Activated CD4-positive, alpha-beta T cell treated with anti-CD3 and anti-CD28 coated beads for 36 hours (primary cell): ENCODE measurements at places on chromosomes 6 and 20. TPM values are rescaled to one million over a fixed set of nuclear protein-coding genes. Genes with fewer than 3 reads are reported as not detected.
A peak's percentile ranks its signal among the peaks of the same experiment; 100 is the strongest.

DNA sequence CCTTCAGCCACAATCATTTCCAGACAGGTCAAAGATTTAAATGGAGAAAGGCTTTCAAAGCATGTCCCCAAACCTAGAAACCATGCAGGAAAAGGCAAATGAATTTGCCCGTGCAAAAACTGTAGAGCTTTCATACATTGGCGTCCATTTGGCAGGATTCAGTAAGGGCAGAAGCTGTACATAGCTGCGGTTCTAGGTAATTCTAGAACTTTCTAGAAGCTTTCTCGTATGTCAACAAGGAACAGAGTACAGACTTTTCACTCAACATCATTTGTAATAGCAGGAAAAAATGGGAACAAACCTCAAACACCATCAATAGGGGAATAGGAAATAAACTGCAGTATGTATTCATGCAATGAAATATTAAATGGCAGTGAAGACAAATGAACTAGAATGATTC is 11.1 kb upstream of the MAPK13 start:
- peak overlapping the region; percentile 99 for H3K27ac ChIP-seq
- H3K4me3 ChIP-seq, result no peak overlapping the region
- no peaks in the 10 kb centered on the region for H3K27me3 ChIP-seq
- H3K4me1 ChIP-seq, result peaks cover 93% of the 10 kb centered on the region
- H3K36me3 ChIP-seq, result peaks cover 7% of the 10 kb centered on the region
- no peak for DNase-seq

- no peaks in the 10 kb centered on the region for H3K36me3 ChIP-seq
- no peak overlapping the region for H3K4me3 ChIP-seq
- DNase-seq, result no peak
- H3K4me1 ChIP-seq, result peaks cover 17% of the 10 kb centered on the region
- H3K27ac ChIP-seq, result no peak overlapping the region
- H3K27me3 ChIP-seq, result no peaks in the 10 kb centered on the region
These were observed 103.7 kb upstream of the TAB2 start for GRCh38 chr6:149213829-149214228.

- no peaks in the 10 kb centered on the region for H3K36me3 ChIP-seq
- H3K27me3 ChIP-seq, result no peaks in the 10 kb centered on the region
- H3K27ac ChIP-seq, result no peak overlapping the region
- no peaks in the 10 kb centered on the region for H3K4me1 ChIP-seq
- no peak for DNase-seq
These were observed 35.5 kb upstream of the NCOA3 start for GRCh38 chr20:47466213-47466612.

GRCh38 chr6:121780325-121781321 is 345.2 kb downstream of the GJA1 start:
- H3K4me3 ChIP-seq, result no peak overlapping the region
- H3K36me3 ChIP-seq, result no peaks in the 10 kb centered on the region
- no peaks in the 10 kb centered on the region for H3K4me1 ChIP-seq
- no peak overlapping the region for H3K27ac ChIP-seq

DNA sequence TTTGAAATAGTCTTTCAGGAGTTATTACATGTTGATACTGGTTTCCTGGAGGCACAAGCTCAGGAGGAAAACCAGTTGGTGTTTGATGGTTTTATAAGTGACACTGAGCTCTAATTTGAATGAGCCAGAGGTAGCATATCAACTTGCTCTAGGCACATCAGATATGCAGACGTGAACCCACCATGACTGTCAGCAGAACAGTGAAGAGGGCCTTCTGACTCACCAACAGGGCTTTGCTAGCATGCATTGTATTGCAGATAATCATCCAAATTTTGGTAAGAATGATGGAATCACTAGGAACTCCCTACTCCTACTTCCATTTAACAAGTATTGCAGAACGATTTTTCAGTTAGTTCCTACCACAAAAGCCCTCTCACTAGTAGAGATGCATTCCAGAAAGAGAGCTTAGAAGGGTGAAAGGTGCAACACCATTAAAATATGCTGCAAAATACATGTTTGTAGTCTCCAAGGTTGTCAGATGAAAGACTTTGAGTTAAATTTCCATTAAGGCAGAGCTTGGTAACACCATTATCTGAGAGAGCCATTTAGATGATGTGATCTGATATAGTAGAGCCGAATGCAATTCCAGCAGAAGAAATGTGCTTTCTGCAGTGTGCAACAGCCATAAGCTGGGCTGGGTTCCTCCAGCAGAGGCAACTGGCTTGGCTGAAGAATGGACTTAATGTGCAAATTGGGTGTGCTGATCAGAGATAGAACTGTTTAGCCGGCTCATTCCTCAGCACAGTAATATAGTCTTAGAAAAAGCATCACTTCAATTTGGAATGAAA is 968.7 kb upstream of the ADGRB3 start:
- H3K27me3 ChIP-seq, result no peaks in the 10 kb centered on the region
- no peak overlapping the region for H3K27ac ChIP-seq

GRCh38 chr6:43812850-43813578 is 43.0 kb downstream of the VEGFA start:
- DNase-seq, result peak; percentile 32
- no peaks in the 10 kb centered on the region for H3K27me3 ChIP-seq
- no peak overlapping the region for H3K27ac ChIP-seq
- H3K4me1 ChIP-seq, result peaks cover 6% of the 10 kb centered on the region
- no peaks in the 10 kb centered on the region for H3K36me3 ChIP-seq
- no peak overlapping the region for H3K4me3 ChIP-seq

- no peaks in the 10 kb centered on the region for H3K36me3 ChIP-seq
- H3K4me1 ChIP-seq, result peaks cover 2% of the 10 kb centered on the region
- no peak overlapping the region for H3K27ac ChIP-seq
- H3K27me3 ChIP-seq, result peaks cover 8% of the 10 kb centered on the region
These were observed 11.3 kb upstream of the GMPR start for GRCh38 chr6:16227048-16227562.

- H3K27ac ChIP-seq, result no peak overlapping the region
- no peak overlapping the region for H3K4me3 ChIP-seq
- no peaks in the 10 kb centered on the region for H3K27me3 ChIP-seq
- DNase-seq, result no peak
- no peaks in the 10 kb centered on the region for H3K36me3 ChIP-seq
These were observed 37.0 kb upstream of the PRL start for GRCh38 chr6:22333802-22334201.

GRCh38 chr6:168115748-168116437 is 36.9 kb upstream of the FRMD1 start:
- no peak for DNase-seq
- peaks cover 2% of the 10 kb centered on the region for H3K27me3 ChIP-seq
- H3K36me3 ChIP-seq, result no peaks in the 10 kb centered on the region
- H3K4me1 ChIP-seq, result no peaks in the 10 kb centered on the region

- DNase-seq, result no peak
- H3K4me3 ChIP-seq, result no peak overlapping the region
- H3K36me3 ChIP-seq, result no peaks in the 10 kb centered on the region
- no peaks in the 10 kb centered on the region for H3K4me1 ChIP-seq
- H3K27ac ChIP-seq, result no peak overlapping the region
These were observed 233.4 kb upstream of the ID4 start for GRCh38 chr6:19603721-19604120.

TUBB2A gene
- 1.8 TPM for total RNA-seq

PCNA gene
- 494 TPM for total RNA-seq

SLC17A3 gene
- 0.33 TPM for total RNA-seq

SLC16A10 gene
- 7.0 TPM for total RNA-seq

VSTM2L gene
- not detected for total RNA-seq
